ENCODE measurements at places on chromosomes 13 and 19.

DNA sequence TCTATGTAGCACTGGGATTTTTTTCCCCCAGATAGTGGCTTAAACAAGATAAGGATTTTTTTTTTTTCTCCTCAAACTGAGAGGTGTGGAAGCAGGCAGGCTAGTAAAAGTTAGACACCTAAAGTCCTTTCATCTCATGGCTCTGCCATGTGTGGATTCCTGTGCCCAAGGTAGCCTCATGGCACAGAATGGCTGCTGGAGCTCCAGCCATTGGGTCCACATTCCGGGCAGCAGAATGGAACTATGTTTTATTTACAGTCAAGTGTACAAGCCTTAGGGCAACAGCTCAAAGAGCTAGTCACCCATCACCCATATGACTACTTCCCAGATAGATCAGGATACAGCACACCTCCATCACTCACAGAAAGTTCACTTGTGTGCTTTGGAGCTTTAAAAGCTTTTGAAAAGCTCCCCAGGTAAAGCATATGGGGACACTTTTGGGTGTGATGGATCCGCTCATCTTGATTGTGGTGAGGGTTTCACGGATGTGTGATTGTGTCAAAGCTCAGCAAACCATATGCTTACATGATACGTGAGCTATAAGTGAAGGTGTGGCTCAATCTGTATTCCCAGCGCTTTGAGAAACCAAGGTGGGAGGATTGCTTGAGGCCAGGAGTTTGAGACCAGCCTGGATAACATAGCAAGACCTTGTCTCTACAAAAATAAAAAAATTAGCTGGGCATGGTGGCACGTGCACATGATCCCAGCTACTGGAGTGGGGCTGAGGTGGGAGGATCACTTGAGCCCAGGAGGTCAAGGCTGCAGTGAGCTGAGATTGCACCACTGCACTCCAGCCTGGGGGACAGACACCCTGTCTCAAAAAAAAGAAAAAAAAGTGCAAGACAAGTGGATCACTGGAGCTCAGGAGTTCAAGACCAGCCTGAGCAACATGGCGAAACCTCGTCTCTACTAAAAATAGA lies 18.1 kb downstream of the PGLS start:
- DNase-seq = no peak

- no peak for DNase-seq
Observed at GRCh38 chr19:43820098-43820883, 6.8 kb upstream of the ZNF283 start.

DNA sequence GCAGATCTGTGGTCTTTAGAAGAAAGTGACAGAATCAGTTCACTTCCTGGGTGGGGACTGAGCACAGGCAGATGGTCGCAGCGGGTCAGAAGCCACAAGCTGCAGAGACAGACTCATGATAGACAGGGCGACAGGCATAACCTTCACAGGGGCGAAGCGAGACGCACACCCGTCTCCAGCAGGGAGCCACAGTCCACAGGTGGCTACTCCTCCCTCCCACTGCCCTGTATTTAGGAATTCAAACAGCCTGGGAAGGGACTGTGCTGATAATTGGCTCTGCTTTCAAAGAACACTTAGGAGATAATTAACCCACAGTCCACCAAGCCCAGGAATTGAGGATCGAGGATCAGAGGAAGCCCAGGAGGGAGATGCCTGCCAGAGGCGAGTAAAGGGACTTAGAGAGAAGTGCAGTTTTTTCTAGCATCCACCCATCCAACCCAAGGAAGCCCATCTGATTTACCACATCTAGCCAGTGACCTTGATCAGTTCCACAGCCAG lies 23.2 kb downstream of the RFX2 start:
- no peak for DNase-seq

- DNase-seq = no peak
Observed at GRCh38 chr19:30077851-30078355, 135.9 kb downstream of the URI1 start.

DNA sequence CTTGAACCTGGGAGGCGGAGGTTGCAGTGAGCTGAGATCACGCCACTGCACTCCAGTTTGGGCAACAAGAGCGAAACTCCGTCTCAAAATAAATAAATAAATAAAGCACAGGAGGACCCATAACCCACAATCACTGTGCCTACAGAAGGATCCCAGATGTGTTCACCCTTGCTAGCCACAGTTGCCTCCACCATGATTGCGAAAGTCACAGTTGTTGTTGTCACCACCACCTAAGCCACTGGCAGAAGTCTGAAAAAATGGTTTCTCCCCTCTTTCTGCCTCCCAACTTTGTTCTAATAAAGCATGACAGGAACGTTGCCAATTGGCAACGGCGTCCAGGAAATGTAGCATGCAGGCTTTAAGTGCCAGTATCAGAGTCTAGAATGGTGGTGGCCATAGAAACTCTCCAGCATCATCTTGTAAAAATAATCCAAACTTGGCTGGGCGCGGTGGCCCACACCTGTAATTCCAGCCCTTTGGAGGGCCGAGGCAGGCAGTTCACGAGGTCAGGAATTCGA lies 2.2 kb upstream of the EPS15L1 start:
- no peak for DNase-seq

GRCh38 chr13:30796132-30796572 lies 60.8 kb downstream of the ALOX5AP start:
- DNase-seq = no peak

DNA sequence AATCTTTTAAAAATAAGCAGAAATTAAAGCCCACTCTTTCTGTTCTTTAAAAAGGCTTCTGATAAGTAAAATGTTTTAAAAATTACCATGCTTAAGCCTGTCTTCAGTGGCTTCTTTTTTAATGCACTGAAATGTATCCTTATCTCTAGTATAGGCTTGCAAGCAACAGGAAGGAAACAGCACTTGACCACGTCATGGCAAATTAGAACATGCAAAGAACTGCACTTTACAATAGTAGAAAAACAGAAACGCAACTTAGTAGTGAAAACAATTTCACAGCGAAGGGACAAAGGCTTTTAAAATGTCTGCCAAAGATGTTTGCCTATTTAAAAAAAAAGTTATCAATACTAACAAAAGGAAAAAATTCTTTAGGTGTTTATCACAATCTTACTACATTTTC lies 36.3 kb downstream of the ELF1 start:
- no peak for DNase-seq
